ENCODE measurements at places on chromosomes 5 and 9.

DNA sequence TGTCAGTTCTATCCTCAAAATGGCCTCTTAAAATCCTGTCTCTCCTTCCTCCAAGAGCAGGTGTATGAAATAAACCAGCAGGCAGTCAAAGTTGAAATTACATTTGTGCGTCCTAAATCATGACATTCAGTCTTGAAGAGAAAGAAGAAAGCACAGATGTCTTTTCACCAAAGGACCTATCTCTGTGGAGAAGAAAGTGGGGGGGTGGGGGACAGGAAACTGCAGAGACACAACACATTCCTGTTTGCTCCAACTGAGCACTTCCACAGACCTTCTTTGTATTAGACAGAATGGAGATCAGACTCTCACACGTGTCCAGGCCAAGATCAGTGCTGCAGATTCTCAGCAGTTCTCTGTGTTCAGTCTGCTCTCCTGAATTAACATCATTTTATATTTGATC is 471.9 kb upstream of the RGMB start:
- DNase-seq, result no peak

DNA sequence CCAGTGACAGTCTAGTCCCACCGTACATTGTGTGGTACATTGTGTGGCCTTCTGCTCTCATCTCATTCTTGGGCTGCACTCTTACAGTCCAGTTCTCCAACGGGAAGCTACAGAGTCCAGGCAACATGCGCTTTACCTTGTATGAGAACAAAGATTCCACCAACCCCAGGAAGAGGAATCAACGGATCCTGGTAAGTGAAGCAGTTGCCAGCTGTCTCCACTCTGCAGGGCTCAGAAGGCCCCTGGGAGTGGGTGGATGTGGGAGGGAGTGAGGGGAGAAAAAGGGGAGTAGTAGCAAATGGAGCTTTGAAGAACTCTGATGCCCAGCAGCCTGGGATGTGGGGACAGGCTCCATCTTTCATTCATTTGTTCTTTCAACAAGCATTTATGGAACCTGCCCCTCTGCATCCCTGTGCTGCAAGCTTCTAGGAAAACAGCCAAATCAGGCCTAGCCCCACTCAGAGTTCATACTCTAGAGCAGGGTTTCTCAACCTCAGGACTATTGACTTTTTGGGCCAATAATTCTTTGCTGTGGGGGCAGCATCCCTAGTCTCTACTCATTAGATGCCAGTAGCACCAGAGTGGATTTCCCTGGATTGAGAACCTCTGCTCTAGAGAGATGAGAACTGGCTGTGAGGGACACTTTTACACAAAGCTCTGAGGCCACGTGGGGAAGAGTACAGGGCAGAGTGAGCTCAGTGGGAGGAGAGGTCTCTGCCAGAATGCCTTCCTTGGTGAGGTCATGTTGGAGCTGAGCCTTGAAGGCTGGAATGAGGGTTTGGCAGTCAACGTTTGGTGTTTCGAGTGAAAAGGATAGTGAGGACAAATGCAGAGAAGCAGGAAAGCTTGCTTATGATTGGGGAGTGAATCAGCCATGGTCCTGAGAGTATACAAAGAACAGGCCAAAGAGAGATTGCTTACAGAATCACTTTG is 1.1 kb downstream of the POLR1E start:
- no peak for DNase-seq

DNA sequence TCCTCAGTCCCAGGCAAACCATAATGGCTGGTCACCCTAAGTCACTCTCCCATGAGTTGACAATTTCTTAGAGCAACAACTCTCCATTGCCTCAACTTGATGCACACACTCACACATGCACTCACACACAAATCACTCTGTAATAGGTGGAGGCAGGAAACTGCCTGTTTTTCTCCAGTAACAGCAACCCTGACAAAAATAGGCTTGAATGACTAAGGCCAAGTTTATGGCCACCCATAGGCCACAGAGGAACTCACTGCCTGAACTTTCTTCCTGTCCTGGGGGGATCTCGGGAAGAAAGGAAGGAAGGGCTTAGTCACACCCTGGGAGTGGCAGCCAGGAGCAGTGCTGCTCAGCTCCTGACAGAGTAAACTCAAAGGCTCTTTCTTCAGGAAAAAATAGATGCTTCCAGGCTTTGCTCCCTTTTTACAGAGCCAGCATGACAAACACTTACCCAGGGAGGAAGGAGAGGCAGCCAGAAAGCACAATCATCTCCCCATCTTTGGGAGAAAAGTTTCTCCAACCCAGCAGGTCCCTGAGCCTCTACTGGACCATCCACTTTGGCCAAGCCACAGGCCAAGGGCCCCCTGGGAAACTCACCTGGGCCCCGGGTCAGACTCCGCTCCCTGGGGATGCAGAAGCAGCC is 368 bp downstream of the SH3TC2 start:
- no peak for DNase-seq

DNA sequence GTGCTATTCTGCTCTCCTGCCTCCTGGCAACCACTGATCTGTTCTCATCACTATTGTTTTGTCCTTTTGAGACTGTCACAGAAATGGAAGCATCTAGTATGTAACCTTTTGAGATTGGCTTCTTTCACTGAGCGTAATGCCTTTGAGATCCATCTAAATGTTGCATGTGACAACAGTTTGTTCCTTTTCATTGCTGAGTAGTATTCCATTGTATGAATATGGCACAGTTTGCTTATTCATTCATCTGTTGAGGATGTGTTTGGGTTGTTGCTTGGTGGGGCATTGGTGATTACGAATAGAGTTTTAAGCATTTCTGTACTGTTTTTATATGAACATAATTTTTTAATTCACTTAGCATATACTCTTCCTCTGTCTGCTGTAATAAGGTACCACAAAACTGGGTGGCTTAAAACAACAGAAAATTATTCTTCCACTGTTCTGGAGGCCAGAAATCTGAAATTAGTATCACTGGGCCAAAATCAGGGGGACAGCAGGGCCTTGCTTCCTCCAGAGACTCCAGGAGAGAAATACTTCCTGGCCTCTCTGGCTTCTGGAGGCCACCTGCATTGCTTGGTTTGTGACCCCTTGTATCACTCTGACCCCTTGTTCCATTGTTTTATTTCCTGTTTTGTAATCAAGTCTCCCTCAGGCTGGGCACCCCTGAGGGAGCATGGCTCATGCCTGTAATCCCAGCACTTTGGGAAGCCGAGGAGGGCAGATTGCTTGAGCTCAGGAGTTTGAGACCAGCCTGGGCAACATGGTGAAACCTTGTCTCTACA is 53.0 kb downstream of the EXOSC2 start:
- no peak for DNase-seq

- DNase-seq, result no peak
These were observed 292.3 kb downstream of the SMARCA2 start for GRCh38 chr9:2307480-2307879.

GRCh38 chr9:125513303-125513667 is 193.7 kb downstream of the MAPKAP1 start:
- no peak for DNase-seq

DNA sequence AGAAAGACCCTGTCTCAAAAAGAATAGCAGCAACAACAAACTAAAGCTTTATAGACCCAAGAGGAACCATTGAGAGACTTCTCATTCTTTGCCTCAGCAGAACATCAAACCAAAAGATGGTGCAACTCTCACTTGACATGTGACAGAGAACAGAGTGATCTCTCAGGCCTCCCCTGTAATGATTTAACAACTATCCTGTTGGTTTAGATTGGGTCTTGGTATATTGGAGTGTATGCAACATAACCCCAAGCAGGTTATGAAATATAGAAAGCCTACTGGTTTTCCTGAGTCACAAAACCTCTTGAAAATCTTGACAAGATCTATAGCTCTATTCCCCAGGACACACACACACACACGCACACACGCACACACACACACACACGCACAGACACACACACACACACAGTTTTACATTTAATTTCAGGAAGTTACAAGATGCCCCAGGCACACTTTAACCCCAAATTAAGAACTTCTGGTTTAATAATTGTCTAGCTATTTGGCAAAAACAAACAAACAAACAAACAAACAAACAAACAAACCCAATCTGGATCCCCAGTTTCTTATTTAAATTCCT is 6.5 kb upstream of the FGF1 start:
- no peak for DNase-seq

GRCh38 chr5:75551471-75551870 is 39.8 kb downstream of the POLK start:
- DNase-seq, result no peak

DNA sequence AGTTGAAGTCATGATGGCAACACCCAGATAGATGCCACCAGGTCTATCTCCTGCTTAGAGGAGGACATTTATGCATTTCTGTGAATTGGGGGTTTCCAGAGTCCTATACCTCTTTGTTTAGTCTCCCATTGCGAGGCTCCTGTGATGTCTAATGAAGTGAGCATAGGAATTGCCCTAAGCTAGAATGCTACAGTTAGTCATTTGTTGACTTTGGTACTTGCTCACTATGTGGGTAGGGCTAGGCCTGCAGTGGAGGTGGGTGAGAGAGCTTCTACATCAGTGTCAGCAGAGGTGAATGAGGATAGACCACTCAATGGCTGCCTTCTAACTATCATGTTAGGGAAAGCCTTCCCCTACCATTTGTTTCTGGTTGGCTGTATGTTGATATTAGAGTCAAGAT is 173.3 kb upstream of the POC5 start:
- no peak for DNase-seq
